Activated CD4-positive, CD25-positive, alpha-beta regulatory T cell (primary cell): ENCODE measurements at places on chromosomes 4 and X.

DNA sequence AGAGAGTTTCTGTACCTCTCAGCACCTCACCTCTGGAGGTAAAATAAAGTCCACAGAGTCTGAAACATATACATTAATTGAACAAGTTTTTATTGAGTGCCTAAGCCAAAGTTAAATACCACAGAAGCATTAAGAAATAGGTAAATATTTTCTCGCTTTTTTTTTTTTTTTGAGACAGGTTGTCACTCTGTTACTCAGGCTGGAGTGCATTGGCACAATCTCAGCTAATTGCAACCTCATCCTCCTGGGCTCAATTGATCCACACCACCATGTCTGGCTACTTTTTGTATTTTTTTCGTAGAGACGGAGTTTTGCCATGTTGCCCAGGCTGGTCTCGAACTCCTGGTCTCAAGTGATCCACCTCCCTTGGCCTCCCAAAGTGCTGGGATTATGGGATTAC is 10.1 kb upstream of the FNIP2 start:
- no peak for DNase-seq

DNA sequence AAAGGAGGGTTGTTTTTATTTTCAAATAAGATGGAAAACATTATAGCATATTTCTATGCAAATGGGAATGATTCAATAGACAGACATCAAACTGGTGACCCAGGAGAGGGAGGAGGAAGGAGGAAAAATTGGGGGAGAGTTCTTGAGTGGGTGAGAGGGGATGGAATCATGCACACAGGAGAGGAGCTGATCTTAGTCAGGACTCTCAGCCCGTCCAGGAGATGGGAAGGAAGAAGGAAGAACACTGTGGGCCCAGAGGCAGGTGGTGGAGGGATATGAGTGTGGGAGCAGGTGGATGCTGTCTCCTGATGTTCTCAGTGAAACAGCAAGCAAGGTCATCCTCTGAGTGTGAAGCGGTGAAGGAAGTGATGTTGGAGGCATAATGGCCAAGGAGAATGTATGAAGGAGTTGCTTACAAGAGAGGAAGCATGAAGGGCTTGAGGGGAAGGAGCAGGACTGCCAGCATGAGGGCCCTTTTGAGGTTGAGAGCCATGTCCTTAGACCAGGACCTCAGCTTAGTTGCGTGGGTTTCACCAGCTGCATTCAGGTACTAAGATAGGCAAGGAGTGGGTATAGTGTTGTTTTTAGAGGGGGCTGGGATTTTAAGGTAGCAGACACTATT is 161.7 kb upstream of the NAP1L5 start:
- no peak for DNase-seq

DNA sequence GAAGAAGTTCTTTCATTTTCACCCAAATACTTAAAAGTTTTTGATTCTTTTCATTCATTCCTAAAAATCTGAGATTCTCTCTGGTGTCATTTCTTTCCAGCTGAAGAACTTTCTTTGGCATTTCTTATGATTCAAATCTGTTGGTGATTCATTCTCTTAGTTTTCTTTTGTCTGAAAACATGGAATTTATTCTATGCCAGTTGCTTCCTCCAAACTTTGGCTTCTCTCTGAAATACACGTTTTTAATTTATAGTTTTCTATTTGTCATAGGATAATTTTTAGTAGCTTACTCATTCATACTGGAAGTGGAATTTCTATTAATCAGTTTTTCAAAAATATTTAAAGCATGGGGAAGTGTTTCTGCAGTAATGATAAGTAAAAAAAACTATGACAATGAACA is 1012.0 kb downstream of the RPA4 start:
- no peak for DNase-seq

DNA sequence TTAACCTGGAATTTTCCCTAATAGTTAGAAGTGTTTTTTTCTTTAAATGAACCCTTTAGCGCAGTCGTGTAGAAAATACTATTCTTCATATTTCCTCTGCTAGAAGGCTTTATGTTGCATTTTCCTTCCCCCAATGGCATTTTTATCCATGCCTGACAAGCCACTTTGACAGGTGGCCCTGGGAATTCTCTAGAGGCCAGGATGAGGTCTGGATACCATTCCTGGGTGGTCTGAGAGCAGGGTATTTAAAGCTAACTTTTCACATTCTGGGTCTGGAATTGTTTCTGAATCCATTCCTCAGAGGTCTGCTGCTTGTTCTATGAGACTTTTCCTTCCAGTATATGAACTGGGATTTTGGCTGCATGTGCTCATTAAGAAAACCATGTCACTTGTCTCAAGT is 31.2 kb upstream of the PDGFRA start:
- no peak for DNase-seq

- DNase-seq = no peak
These were observed 28.1 kb downstream of the FAM9A start for GRCh38 chrX:8773117-8773516.

DNA sequence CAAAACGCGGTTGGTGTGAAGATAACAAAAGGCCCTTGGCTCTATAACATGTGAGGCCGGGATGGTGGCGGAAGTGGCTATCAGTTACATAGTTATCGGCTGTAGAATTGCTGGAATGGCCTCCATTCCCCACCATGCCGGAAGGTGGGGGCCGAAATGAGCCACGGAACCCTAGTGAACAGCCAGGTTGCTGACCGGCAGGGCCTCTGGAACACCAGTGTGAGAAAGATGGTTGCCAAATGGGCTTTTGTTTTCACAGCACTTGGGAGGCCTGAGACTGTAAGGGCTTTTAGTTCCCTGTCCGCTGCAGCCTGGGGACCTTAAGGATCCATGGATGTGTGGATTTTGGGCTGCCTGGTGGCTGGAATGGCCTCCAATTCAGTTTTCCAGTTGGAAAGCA is 23.3 kb upstream of the ARX start:
- DNase-seq = no peak

GRCh38 chrX:120251471-120252011 is 929 bp downstream of the ZBTB33 start:
- no peak for DNase-seq

GRCh38 chr4:13570916-13571315 is 26.6 kb upstream of the NKX3-2 start:
- no peak for DNase-seq

- DNase-seq = no peak
These were observed 16.4 kb downstream of the FAM193A start for GRCh38 chr4:2552806-2553205.

DNA sequence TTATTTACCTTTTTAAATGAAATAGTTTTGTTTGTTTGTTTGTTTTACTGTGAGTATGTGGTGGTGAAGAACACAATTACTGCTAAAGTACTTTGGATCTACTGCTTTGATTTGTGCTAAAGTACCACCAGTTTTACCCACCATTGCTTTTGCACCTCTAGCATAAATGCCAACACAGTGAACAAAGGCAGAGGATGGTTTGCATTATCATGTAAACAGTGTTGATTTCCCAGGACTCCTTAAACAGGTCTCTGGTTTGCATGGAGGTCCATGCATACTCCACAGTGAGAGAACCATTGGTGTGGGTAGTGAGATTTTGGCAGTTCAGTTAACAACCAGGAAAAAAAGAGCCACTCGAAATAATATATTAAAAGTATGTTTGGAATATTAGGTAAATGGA is 11.0 kb downstream of the FAT4 start:
- DNase-seq = no peak

DNA sequence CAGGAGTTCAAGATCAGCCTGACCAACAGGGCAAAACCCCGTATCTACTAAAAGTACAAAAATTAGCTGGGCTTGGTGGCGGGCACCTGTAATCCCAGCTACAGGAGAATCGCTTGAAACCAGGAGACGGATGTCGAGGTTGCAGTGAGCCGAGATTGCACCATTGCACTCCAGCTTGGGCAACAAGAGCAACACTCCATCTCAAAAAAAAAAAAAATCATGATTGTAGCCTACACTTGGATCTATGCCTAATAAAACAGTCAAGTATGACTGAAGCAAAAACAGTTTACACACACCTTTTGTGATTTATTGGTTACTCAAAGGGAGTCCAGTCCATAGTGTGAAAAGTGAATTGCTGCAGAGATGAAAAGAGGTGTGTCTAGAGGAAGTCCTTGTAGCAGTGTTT is 34.7 kb upstream of the TASL start:
- DNase-seq = no peak

DNA sequence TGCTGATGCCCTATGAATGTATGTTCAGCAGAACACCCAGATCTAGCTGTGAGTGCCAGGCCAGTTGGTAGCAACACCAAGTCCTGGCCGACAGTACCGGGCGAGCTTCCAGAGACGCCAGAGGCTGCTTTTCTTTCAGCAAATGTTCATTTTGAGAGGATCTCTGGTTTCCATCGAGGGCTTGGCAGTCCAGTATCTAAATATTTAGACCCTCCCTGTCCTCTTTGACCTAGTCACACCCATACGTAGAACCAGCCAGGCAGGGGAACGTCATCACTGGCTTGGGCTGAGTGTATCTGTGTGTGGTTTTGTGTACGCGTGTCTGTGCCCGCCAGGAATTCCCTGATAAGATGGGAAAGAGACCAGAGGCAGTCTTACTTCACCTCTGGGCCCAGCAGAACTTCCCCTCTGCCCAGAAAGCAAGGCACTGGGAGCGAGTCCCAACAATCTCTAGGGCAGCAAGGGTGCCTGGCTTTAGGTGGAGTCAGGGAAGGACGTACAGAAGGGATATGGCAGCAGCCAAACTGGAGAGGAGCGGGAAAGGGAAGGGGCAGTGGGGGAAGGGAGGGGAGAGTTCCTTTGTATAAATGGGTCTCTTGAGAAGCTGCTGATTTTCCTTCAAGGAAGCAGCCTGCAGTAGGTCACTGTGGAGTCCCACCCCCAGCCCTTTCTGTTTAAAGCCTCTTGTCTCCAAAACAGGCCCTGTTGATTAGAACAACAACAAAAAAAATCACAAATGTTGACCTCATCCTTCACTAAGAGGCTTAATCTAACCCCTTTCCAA is 15.0 kb upstream of the ELF4 start:
- no peak for DNase-seq
